ENCODE measurements at places on chromosomes 1 and 21.

DNA sequence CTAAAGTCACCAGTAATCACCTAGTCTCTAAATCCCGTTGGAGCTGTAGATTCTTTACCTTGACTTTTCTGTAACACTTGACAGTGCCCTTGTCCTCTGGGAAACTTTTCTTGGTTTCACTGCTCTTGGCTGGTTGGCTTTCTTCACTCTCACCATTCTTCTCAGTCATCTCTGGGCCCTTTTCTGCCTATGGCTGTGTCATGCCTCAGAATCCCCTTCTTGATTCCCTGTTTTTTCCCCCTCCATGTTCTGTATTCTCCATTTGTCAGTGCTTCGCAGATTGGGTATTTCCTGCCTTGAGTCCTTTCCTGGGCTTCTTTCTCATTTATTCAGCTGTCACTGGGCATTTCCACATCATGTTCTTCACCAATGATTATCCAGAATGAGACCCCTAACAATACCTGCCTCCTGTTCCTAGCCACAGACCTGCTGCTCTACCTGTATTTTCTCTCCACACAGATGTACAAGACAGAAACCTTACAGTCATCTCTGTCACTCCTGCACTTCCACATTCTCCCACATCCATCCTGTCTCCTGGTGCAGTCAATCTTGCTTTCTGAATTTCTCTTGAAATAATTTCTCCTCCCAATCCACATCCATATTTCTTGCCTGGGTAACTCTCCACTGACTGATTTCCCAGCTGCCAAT is 14.7 kb downstream of the UCK2 start:
- no peak for DNase-seq

DNA sequence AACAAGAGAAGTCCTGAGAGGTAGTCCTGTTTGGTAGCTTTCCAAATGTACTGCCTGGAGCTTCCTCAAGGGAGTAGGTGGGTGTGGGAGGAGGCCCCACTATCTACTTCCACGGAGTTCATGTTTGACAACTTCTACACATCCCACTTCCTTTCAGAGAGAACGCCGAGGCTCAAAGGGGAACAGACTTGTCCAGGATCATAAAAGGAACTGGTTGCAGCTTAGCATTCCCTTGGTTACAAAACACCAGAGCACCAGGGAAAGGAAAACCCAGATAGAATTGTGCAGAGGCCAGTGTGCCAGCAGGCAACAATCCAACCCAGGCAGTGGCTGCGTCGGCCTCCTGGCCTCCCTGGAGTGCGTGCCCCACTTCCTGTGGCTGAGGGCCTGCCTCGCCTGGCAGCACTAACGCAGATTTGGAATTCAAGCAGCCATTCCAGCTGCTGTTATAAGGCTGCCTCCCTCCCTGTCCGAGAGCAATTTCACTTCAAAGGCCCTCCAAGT is 4.2 kb upstream of the RAP1GAP start:
- DNase-seq, result no peak

GRCh38 chr1:66397192-66397591 is 136.8 kb upstream of the SGIP1 start:
- DNase-seq, result no peak

GRCh38 chr1:28509705-28510272 is 3.9 kb downstream of the RCC1 start:
- DNase-seq, result no peak

DNA sequence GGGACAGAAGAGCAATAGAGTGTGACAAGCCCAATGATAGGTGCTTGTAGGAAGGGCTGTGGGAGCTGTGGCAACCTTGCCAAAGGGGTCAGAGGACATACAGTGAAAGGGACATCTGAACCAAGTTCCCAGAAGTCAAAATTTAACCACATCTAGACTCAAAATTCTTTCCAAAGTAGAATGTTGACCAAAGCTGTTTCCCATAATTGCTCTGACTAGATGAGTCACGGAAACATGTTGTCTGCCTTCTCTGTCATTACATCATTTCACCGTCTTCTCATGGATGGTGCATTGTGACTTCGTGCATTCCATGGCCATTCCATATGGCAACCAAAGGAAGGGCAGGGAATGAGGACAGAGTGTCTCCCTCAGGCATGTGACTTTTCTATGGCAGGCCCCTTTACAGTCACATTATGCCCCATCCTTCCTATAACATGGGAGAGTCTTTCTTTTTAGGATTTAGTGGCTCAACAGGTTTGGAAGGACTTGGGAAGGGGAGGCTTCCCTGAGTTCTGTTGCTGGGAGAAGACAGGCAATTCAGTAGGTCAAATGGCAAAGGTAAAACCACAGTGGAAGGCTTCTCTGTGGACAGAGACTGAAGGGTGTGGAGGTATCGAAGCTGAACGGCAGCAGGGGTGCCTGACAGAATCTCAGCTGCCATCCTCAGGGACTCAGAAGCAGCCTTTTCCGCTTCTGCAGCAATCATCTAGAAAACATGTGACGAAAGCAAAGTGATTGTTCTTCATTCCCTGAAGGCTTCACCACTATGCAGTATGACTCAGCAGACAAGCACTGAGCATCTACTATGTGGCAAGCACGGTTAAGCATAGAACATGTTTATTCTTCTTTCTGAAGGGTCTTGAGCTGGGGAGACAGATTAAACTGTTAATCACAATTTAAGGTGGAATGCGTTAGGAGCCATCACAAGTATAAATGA is 24.7 kb downstream of the NPHS2 start:
- no peak for DNase-seq

GRCh38 chr1:187689129-187689528 is 860.4 kb downstream of the PLA2G4A start:
- DNase-seq, result no peak

DNA sequence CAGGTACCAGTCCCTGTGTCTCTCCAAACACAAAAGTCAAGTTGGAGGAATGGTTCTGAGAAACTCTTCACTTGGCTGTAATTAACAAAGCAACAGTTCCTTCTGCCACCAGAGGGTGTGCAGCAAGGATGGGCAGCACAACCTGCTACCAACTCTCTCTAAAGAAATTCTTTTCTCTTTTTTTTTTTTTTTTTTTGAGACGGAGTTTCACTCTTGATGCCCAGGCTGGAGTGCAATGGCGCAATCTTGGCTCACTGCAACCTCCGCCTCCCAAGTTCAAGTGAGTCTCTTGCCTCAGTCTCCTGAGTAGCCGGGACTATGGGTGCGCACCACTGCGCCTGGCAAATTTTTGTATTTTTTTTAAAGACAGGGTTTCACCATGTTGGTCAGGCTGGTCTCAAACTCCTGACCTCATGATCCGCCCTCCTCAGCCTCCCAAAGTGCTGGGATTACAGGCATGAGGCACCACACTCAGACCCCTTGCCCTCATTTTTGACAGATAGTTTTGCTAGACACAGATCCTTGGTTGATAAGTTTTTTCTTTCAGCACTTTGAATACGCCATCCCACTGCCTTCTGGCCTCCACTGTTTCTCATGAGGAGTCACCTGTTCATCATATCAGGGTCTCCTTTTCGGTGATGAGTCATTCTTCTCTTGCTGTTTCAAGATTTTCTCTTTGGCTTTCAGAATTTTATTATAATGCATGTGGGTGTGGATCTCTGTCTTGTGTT is 12.1 kb upstream of the DEGS1 start:
- DNase-seq, result no peak

GRCh38 chr1:238404481-238404880 is 513.8 kb upstream of the ZP4 start:
- DNase-seq, result no peak

GRCh38 chr1:10888291-10888690 is 91.8 kb upstream of the CASZ1 start:
- peak; percentile 12 for DNase-seq

- no peak for DNase-seq
Observed at GRCh38 chr1:3062616-3063378, 6.2 kb upstream of the PRDM16 start.

- DNase-seq, result no peak
Observed at GRCh38 chr1:60573726-60574409, 500.3 kb upstream of the C1orf87 start.

GRCh38 chr1:207429963-207430362 is 24.2 kb upstream of the CR2 start:
- no peak for DNase-seq

GRCh38 chr1:183694755-183695154 is 41.6 kb upstream of the APOBEC4 start:
- no peak for DNase-seq

DNA sequence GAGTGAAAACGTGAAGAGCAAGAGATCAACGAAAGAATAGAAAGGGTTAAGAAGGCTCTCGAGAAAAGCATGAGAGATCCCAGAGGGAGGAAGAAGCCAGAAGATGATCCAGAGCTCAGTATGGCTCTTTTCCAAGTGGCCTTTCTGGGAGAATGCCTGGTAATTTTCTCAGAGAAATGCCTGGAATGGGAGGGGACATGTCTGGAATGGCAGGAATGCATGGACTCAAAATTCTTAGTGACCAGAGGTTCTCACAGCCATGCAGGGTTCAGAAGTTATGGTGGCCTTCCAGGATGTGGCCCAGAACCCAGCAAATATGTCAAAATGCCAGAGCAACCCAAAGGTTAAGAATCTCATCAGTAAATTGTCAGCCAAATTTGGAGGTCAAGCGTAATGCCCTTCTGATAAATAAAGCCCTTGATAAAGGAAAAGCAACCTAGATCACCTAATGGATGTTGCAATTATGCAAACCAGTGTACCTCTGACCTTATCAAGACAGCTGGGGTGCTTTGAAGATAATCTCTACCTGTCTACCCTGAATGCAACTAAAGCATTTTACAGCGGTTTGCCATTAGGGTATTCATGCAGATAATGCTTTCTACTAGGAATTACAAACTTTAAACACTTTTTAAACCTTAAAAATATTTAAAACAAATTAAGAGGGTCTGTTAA is 53.1 kb downstream of the NBPF6 start:
- DNase-seq, result no peak

DNA sequence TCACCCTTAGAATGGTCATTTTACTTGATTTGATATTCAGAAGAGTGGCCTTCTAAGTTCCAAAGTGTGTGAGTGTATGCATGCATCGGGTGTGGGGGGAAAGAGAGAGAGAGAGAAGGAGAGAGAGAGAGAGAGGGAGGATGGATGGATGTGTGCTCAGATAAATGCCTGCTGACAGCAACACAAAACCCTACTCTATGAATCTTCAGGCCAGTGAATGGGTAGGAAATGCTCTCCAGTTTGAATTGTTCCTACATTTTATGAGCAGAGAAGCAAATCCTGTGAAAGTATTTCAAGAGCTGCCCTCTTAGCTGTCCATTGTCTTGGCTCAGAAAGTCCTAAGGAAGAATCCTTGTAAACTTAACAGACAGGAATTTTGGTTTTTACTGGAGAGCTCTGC is 7.4 kb downstream of the JAM2 start:
- no peak for DNase-seq

GRCh38 chr1:64343105-64343822 is 126.7 kb upstream of the CACHD1 start:
- no peak for DNase-seq

DNA sequence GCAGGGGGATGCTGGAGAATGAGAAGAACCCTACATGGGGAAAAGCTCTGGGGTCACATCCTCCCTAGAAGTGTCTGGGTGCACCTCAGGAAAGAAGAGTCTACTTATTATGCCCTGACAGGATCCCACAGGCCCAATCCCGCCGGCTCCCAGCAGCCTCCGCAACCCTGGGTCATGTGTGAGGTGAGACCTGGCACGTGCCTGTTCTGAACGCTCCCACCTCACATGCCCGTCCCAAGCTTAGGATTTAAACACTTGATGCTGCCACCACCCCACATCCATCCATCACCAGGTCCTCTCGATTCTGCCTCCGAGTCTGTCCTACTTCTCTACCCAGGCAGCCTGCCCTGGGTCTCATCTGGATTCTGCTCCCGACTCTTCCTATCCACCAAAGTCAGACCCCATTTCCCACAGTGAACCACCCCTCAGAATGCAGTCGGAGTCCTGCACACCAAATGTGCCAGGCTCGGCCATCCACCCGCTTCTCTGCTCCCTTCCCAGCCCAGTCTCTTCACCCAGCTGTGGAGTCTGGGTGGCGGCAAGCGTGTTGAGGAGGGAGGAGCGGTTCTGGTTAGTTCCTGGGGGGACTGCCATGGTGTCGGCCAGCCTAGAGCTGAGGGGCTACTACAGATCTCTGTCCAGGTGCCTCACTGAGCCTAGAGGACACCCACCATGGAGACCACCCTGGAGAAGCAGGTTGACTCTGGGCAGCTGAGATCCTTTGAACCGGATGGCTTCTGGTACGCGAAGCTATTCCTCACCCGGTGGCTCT is 23.9 kb downstream of the SLC2A1 start:
- DNase-seq, result no peak

- DNase-seq, result no peak
Observed at GRCh38 chr1:34164771-34165391, at the start of gene CSMD2. Gene CSMD2 (minus strand): TSS chr1:34165230. CDS start chr1:34165097, 133 bp downstream.

- DNase-seq, result no peak
Observed at GRCh38 chr1:14064649-14065442, 364.9 kb downstream of the PRDM2 start.

DNA sequence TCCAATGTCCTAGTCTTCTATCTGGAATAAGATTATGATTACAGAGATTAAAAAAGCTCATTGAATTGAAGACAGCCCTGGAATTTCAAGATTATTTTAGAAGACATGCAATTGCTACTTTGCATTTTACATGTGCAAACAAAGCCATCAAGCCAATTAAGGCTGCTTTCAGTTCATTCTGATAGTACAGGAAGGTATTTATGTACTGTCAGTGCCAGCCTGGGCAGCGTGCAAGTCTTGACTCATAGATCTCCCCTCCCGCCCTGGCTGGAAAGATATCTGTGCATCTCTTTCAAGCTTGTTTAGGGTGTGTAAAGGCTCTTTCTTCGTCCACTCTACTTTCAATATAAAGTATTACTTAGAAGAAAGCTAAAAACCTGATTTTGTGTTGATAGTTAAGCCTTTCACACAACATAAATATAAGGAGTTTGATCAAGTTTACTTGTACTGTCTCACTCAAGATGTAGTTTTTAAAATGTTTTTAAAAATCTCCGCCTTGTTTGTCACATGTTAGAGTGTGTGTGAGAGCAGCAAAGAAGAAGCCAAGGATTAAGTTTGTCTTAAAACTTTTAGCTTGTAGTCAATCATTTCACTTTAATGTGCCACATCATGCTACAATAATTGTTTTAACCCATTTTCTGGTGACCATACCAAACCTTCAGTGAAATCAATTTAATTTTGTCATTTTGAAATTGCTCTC is 13.6 kb upstream of the LYPLAL1 start:
- no peak for DNase-seq

DNA sequence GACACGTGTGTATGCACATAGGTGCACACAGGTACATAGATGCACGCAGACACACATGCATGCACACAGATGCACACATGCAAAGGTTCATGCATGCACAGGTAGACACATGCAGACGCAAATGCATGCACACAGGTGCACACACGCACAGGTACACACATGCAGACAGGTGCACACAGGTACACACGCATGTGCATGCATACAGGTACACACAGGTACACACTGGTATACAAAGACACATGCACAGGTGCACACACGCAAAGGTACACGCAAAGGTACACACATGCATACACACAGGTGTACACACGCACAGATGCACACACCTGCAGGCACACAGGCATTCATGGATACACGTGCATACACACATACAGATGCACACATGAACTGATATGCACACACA is 8.8 kb downstream of the NOC2L start:
- no peak for DNase-seq

- DNase-seq, result no peak
Observed at GRCh38 chr1:147215540-147215916, 9.6 kb downstream of the FMO5 start.

- no peak for DNase-seq
Observed at GRCh38 chr1:70364439-70364838, 9.9 kb upstream of the ANKRD13C start.
